NCI-H460 (cell line): ENCODE measurements at places on chromosomes 3 and 15.

DNA sequence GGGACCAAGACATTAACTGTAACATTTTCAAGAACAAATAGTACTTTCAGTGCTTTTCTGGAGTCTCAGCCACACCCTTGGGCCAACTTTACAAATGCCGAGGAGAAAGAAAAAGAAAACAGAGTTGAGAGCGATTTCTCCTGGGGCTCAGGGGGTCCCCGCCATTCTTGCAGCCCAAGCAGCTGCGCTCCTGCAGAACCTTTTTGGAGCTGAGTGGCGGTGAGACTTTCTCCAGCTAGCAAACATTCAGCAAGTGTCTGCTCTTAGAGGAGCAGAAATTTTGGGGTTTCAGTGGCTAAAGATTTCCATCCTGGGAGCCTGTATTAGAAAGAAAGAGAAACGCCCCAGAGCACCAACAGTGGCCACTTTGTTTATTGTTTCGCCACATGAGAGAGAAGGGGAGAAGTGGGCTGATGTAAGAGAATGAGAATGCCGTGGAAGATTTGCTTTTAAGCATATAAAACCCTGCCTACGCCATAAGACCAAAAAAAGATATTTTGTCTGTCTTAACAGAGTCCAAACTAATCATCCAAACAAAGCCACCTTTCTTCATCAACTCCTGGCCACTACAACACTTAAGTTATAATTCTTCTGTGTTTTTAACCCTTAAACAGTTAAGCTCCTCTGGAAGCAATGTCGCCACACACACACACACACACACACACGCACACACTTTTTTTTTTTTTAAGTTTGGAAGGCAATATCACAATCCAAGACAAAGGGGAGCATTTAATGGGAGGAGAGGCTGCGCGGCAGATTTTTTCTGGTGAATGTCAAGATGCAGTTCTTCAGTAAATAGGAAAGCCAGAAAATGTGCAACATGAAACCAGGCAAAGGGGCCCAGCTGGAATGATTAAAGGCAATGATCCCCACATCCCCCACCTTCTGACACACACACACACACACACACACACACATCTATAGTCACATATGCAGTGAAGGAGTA lies 19.2 kb downstream of the EID1 start:
- DNase-seq, result peak; percentile 54

GRCh38 chr3:156533205-156533604 lies 21.7 kb downstream of the SSR3 start:
- no peak for DNase-seq

- DNase-seq, result no peak
Measured at GRCh38 chr15:64912379-64913325, 950 bp downstream of the ANKDD1A start.

- DNase-seq, result no peak
Measured at GRCh38 chr3:195103623-195104022, 167.3 kb downstream of the XXYLT1 start.

- DNase-seq, result no peak
Measured at GRCh38 chr3:173217127-173217526, 76.1 kb upstream of the SPATA16 start.

DNA sequence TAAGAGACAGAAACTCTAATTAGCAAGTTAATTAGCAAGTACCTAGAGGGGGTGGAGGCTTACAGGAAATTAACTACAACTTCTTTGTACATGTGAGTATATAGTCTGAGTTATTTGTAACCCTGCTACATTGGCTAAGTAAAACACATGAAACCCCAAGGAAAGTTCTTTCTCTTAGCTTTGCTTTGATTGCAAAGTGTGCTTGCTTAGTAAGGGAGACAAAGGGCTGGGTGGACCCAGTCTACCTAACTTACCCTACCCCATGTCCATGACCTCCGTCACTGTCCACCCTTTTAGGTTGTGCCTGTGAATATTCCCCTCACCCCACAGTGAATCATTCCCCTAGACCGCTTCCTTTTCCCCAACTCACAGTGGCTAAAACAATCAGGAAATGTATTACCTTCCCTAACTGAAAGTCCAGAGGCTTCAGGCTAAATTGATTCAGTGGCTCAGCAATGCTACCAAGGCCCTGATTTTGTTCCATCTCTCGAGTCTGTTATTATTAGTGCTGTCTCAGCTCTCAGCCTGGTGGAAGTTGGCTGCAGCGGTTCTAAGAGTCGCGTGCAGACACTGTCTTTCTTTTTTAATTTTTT lies 31.1 kb upstream of the RYR3 start:
- no peak for DNase-seq
